Renal pelvis (tissue), 12 donors: ENCODE measurements at places on chromosomes 6 and 20. TPM values are rescaled to one million over a fixed set of nuclear protein-coding genes. Genes with fewer than 3 reads are reported as not detected.

Gene HLA-F
- 4.6 TPM for polyA plus RNA-seq

Gene PRR18
- 0.28 TPM for polyA plus RNA-seq

Gene PARD6B
- polyA plus RNA-seq, result 21.1 TPM

Gene CDH4
- 8.7 TPM for polyA plus RNA-seq

Gene QKI
- polyA plus RNA-seq, result 183 TPM
